ENCODE measurements at places on chromosomes 12 and 14.
A peak's percentile ranks its signal among the peaks of the same experiment; 100 is the strongest.

DNA sequence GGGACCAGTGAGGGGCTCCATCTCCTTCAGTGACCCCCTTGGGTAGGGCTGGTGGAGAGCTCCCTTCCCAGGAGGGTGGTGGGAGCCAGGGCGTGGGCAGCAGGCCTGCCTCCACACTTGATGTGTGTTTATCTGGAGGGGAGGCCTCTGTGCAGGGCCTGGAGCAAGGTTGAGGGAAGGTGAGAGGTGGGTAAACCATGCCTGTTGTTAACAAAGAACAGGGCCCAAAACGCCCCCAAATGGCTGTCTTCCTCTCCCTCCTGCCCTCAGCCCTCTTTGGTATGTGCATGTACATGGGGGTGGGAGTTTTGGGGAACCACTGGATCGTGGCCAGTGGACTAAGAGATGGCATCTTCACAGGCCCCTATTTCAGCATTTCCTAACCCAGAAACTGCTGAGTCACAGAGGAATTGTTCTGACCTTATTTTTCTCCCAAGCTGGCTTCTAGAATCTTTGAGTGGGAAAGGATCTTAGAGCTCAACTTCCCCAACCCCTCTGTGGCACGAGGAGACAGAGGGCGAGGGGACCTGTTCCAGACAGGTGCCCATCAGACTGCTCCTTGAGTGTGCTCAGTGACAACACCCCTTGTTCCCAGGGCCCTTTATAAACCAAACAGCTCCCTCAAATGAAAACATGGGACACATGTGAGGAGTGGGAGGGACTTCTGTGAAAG lies 3.6 kb downstream of the SLC48A1 start:
- DNase-seq: peak; percentile 50

DNA sequence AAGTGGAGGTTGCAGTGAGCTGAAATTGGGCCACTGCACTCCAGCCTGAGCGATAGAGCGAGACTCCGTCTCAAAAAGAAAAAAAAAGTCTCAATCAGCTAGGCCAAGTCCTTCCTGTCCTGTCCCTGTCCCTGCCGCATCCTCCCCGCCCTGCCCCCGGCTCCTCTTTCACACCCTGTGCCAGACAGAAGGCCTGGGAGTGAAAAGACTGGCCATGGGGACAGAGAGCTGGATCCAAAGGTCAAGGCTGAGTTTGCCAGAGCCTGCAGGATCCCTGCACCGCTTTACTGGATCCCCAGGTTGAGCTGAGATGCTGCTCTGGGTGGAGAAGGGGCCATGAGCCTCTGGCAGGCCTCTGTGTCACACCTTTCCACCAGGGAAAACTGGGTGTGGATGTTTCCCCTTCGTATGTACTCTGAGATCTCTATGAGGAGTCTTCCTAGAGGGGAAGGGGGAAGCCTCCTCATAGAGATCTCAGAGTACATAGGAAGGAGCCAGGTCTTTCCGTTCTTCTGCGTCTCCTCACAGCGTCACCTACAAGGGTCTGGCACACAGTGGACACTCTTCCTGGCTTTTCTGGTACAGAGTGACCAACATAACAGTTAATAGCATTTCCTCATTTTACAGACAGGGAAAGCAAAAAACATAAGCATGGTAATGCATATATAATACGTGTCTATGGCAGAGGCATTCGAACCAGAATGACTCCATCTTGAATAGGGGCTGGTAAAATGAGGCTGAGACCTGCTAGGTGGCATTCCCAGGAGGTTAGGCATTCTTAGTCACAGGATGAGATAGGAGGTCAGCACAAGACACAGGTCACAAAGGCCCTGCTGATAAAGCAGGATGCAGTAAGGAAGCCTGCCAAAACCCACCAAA lies 35.1 kb downstream of the NINJ2 start:
- no peak for DNase-seq

DNA sequence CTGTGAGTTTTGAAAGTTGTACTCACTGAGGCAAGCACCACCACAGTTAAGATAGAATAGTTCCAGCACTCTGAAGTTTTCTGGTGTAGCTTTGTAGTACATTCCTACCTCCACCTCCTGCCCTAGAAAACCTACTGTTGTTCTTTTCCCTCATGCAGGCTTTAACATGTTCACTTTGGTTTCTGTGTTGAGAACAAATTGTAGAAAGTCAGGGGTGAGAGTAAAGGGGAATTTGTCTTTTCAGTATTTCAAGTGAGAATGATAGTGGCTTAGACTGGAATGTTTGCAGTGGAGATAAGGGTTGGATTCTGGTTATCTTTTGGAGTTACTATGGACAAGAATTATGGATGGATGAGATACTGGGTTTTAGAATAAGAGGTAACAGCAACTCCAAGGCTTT lies 67.2 kb downstream of the AEBP2 start:
- no peak for DNase-seq

DNA sequence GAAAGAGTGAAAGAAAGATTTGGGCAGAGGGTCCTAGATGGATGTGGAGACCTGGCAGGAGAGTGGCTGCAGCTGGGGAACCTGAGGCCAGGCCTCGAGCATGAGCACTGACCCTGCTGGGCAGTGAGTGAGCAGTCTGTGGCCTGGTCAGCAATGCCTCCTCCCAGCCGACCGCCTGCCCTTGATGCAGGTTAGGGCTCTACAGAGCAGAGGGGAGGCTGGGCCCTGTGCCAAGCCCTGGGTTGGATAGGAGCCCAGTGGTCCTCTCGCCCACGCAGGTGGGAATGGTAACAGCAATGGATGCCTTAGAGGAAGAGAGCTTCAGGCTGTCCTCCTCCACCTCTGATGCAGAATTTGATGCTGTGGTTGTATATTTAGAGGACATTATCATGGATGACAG lies 59.8 kb downstream of the RAB35 start:
- DNase-seq: no peak

DNA sequence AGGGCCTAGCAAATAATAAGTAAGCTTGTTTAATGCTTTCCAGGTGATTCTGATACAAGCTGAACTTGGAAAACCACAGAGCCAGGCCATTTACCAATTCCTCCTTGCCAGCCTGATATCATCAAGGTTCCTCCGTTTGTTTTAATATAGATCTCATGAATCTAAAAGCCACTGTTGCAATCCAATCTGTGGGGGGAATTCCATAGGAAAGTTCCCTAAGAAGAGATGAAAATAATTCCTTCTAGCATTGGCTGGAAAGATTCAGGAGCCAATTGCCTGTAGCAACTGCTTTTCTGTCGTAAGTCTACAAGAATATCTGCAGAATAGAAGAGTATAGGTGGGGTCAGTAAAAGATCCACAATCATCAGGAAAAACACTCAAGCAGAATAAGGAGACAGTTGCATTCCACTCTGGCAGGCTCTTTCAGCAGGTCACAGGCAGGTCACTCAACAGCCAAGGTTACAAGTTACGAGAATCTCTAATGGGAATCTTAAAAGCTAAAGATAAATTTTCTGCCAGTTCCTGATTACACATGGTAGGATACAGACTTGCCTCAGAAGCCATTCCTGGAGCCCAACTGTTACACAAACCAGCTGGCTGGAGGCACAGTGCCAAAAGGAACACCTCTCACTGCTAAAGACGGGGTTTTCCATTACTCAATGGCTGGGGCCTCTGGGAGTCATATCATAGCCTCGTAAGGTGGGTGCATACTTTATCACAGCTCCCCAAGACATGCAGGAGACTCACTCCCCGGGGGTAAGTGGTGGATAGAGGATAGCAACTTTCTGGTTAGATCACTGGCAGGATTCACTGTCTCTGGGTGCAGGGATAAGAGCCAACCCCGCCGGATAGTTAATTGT lies 43.6 kb downstream of the FGD6 start:
- DNase-seq: peak; percentile 82

DNA sequence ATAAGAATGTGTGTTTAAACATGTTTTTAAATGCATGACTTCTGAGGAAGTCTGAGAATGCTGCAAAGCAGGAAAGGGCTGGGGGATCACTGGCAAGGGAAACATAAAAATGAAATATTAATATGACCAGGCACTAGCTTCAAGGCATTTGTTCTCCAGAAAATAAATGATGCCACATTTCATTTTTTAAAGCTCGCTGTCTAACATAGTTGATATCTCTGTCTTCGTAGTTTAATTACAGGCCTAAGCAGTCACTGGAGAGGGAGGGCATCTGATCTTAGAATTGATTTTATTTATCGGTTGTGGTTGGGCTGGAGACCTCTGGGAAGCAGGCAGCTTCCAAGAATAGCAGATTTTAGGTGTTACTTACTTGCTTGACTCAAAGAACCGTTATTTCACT lies 87.5 kb downstream of the TBC1D30 start:
- DNase-seq: no peak

- DNase-seq: no peak
These were observed 84.2 kb downstream of the PIWIL1 start for GRCh38 chr12:130421896-130422295.

GRCh38 chr12:14066021-14066420 lies 84.6 kb upstream of the GRIN2B start:
- DNase-seq: no peak

GRCh38 chr14:104503691-104504090 lies 75.9 kb upstream of the C14orf180 start:
- no peak for DNase-seq

GRCh38 chr14:73759183-73759713 lies 45.1 kb upstream of the PNMA1 start:
- DNase-seq: peak; percentile 45

DNA sequence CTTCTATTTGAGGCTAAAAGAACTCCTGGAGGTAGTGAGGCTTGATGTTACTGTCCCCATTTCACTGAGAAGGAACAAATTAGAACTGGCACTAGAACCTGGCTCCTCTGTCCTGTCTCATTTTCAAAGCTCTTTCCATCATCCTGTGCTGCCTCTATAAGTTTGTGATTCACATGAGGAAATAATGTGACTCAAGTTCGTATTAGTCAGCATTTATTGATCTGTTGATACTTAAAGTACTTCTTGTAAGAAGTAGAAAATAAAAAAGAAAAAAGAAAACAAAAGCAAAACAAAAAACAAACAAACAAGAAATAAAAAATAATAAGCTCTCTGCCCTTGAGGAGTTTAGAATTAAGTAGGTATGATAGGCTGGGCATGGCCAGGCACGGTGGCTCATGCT lies 2.3 kb upstream of the ESPL1 start:
- peak; percentile 41 for DNase-seq

GRCh38 chr12:56080556-56081138 lies 682 bp downstream of the ERBB3 start:
- DNase-seq: no peak

GRCh38 chr12:52634266-52635056 lies 16.1 kb upstream of the KRT73 start:
- DNase-seq: no peak

- no peak for DNase-seq
These were observed 21.8 kb downstream of the VASH1 start for GRCh38 chr14:76782885-76783566.

DNA sequence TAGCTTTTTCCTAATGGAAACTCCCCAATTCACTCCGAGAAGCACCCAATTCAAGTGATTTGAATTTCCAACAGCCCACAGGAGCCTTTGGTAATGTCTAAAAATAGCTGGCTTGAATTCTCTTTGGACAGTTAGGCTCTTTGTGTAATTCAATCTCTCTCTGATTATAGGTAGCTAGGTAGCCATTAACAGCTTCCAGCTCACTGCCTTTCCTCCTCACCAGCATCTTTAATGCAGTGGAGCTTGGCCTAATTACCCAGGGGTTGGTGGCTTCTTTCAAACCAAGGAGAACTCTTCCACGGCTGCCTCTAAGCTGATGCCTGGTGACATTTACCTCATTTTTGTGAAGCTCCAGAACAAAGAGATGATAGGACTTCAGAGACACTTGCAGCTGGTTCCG lies 86.4 kb downstream of the WSCD2 start:
- no peak for DNase-seq

- peak; percentile 8 for DNase-seq
These were observed 131.3 kb upstream of the CPSF6 start for GRCh38 chr12:69108037-69108436.

DNA sequence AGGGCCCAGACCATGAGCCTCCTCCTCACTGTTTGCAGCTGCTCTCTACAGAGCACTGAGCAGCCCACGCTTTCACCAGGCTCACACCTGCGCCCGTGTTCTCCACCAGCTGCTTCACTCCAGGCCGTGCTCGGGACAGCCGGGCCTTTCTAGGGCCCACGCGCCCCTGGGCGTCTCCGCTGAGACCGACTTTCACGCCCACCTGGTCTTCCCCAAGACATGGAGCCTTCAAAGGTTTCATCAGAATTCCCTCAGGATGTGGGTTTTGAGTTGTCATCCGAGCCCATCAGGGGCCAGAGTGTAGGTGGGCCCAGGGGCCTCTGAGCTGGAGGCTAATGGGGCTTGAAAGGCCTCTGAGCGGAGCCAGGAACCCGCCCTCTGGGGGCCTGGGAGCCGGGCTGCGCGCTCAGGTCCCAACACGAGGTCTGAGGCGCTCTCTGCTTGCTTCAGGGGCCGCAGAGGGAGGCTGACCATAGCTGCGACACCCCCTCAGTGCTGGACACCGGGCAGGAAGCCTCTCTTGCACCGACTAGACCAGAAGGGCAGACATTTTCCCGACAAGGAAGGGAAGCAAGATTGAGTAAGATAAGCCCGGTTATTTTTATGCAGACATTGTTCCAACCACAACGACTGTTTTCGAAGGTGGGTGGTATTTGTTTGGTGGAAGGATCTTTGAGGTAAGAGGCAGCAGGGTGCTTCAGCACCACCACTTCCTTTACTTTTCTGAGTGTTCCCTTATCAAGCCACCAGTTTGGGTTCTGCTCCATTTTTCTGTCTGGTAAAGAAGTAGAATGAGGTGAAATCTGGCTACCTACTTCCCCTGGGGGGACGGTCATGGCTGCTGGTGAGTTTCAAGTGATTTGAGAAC lies 125.0 kb upstream of the FUT8 start:
- DNase-seq: no peak

DNA sequence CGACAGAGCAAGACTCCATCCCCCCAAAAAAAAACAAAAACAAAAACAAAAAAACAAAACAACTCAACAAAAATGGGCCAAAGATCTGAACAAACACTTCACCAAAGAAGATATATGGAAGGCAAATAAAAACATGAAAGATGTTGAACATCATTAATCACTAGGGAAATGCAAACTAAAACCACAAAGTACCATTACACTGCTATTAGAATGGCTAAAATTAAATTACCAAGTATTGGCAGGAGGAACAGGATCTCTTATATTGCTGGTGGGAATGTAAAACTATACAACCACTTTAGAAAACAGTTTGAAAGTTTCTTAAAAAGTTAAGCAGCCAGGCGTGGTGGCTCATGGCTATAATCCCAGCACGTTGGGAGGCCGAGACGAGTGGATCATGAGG lies 12.9 kb downstream of the SOS2 start:
- peak; percentile 14 for DNase-seq

DNA sequence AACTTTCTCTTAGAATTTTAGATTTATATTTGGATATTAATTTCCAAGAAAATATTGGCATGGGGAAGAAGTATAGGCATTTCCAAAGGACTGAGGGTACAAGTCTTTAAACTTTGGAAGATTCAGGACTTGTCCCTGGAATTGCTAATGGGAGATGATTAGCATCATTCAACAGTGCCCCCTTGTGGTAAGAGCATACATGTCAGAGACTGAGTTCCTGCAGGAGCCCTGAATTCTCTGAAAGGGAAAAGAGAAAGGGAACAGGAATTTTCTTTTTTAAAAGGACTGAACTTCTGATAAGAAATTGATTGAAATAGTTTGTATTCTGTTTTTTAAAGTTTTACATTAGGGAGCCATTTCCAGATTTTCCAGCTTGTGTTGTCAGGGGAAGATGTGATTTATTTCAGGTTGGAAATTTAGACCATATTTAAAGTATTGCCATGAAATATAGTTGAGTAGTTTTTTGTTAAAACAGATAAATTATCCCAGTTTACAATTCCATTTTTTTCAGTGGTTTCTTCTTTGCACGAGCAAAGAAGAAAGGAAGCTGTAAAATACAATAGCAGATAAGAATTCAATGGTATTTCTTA lies 44.0 kb upstream of the REP15 start:
- DNase-seq: peak; percentile 90

GRCh38 chr12:58364389-58365086 lies 423.2 kb downstream of the ATP23 start:
- DNase-seq: peak; percentile 99

- DNase-seq: no peak
These were observed 141.8 kb upstream of the CPM start for GRCh38 chr12:69074556-69075349.

All from fibroblast of mammary gland (primary cell).